ENCODE measurements at places on chromosomes 6 and 20.

- no peak overlapping the region for H3K27ac ChIP-seq
- no peak overlapping the region for H3K4me3 ChIP-seq
- H3K4me1 ChIP-seq: peaks cover 19% of the 10 kb centered on the region
- peaks cover 25% of the 10 kb centered on the region for H3K36me3 ChIP-seq
Observed at GRCh38 chr6:37477656-37478435, 21.8 kb downstream of the CCDC167 start.

GRCh38 chr20:10004900-10005299 is 29.9 kb upstream of the ANKEF1 start:
- no peak overlapping the region for H3K4me3 ChIP-seq
- H3K36me3 ChIP-seq: no peaks in the 10 kb centered on the region
- H3K4me1 ChIP-seq: peaks cover 15% of the 10 kb centered on the region
- H3K27ac ChIP-seq: no peak overlapping the region
- DNase-seq: no peak

- DNase-seq: peak; percentile 46
- H3K4me1 ChIP-seq: peaks cover 11% of the 10 kb centered on the region
- H3K36me3 ChIP-seq: no peaks in the 10 kb centered on the region
Observed at GRCh38 chr6:31791324-31792089, 4.0 kb downstream of the VARS1 start.

GRCh38 chr6:119350952-119351372 is 1.4 kb upstream of the MAN1A1 start:
- DNase-seq: no peak
- peak overlapping the region; percentile 63 for H3K4me3 ChIP-seq
- peaks cover 11% of the 10 kb centered on the region for H3K4me1 ChIP-seq
- H3K36me3 ChIP-seq: no peaks in the 10 kb centered on the region
- H3K27ac ChIP-seq: peak overlapping the region; percentile 96

DNA sequence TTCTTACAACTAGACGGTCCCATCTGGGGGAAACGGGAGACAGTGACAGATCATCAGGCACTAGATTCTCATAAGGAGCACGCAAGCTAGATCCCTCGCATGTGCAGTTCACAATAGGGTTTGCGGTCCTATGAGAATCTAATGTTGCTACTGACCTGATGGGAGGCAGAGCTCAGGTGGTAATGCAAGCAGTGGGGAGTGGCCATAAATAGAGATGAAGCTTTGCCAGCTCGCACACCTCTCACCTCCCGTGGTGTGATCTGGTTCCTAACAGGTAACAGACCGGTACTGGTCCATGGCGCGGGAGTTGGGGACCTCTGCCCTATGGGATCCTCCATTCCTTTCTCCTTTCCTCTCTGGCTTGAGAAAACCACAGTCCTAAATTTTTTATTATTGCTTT is 63.8 kb downstream of the TPD52L1 start:
- H3K27ac ChIP-seq: no peak overlapping the region
- peaks cover 24% of the 10 kb centered on the region for H3K4me1 ChIP-seq
- no peaks in the 10 kb centered on the region for H3K27me3 ChIP-seq
- no peak overlapping the region for H3K4me3 ChIP-seq
- no peaks in the 10 kb centered on the region for H3K36me3 ChIP-seq

DNA sequence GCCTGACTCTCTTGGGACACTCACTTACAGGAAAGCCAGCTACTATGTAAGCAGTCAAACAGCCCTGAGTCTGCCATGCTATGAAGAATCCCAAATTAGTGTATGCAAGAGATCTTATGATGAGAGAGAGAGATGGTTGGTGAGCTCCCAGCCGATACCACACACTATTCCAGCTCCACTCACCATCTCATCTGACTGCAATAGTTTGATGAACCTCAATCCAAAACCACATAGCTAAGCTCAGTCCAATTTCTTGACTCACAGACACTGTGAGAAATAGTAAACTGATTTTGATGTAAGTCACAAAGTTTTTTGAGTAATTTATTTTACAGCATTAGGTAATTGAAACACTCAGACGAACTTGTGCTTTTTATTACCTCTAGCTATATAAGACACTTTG is 441.4 kb downstream of the COL12A1 start:
- no peak for DNase-seq
- H3K27me3 ChIP-seq: no peaks in the 10 kb centered on the region
- no peaks in the 10 kb centered on the region for H3K36me3 ChIP-seq
- no peaks in the 10 kb centered on the region for H3K4me1 ChIP-seq
- H3K4me3 ChIP-seq: no peak overlapping the region
- no peak overlapping the region for H3K27ac ChIP-seq

DNA sequence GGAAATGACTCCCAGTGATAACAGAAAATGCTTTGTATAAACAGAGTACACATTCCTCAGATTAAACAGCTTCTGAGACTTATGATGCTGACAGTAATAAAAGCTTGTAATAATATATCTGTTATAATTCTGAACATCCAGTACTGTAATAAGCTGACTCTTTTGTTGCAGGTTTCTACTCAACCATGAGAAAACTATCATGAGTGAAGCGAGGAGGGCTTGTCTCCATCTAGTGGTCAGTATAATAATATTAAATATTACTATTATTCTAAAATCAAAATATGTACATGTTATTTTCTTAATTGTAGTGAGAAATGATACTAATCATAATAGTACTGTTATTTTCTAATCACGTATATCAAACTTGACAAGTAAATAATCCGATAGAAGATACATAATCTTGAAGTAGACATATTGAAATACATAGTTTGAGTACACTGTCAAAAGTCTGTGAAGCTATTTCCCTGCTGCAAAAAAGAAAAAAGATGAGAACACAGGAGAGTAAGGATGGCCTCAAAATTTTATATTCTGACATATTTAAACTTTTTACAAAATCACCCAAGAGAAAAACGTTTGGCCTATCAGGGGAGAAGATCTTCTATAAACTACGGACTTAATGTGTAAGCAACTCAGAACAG is 183.1 kb downstream of the MOXD1 start:
- H3K27me3 ChIP-seq: no peaks in the 10 kb centered on the region
- H3K4me3 ChIP-seq: no peak overlapping the region
- no peaks in the 10 kb centered on the region for H3K36me3 ChIP-seq
- H3K27ac ChIP-seq: no peak overlapping the region

DNA sequence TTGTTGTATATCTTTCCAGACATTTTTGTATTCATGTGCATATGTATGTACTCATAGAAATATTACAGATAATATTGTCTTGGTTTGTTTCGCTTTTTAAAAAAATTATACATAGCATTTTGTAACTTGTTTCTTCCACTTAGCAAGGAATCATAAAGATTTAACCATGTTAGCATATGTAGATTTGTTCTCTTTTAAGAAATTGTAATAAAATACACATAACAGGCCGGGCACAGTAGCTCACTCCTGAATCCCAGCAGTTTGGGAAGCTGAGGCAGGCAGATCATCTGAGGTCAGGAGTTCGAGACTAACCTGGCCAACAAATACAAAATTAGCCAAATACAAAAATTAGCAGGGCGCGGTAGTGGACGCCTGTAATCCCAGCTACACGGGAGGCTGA is 44.4 kb upstream of the CSE1L start:
- no peaks in the 10 kb centered on the region for H3K27me3 ChIP-seq
- DNase-seq: no peak
- no peaks in the 10 kb centered on the region for H3K4me1 ChIP-seq
- H3K4me3 ChIP-seq: no peak overlapping the region
- no peak overlapping the region for H3K27ac ChIP-seq
- H3K36me3 ChIP-seq: peaks cover 41% of the 10 kb centered on the region

DNA sequence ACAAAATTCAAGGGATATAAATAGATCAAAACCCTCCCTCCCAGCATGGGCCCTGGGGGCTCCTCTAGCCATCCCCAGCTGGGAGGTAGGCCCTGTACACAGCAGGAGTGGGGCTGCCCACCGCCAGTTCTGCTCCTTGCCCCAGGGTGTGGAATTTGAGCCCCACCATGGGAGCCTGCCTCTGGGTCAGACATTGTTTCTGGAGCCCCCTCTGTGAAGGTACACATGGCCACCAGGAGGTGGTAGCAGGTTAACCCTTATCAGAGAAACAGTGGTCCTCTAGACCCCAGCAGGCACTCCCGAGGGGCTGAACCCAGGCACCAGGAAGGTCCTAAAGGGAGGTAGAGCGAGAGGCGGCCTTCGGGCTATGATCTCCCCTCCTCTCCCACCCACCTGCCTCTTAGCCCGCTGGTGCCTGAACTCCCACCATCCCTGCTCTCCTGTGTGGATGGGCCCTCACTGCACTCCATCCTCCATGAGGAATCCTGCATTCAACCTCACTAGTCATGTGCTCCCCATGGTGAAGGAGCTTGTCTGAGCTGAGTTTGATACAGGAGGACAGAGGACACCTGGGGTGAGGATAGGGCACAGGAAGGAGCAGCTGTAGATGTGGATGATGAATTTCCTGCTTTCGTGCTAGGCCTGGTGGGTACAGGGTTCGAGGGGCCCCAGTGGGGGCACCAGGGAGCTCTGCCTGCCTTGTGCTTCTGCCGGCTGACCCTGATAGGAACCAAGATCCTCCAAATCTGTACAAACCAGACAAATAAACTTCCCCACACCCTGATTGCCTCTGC is 114.9 kb downstream of the GRM4 start:
- no peaks in the 10 kb centered on the region for H3K4me1 ChIP-seq
- no peak for DNase-seq
- H3K27ac ChIP-seq: no peak overlapping the region
- H3K27me3 ChIP-seq: no peaks in the 10 kb centered on the region

GRCh38 chr20:63112491-63113219 is 103.3 kb downstream of the YTHDF1 start:
- H3K27ac ChIP-seq: no peak overlapping the region
- no peaks in the 10 kb centered on the region for H3K36me3 ChIP-seq
- no peaks in the 10 kb centered on the region for H3K27me3 ChIP-seq
- no peak for DNase-seq
- H3K4me1 ChIP-seq: no peaks in the 10 kb centered on the region
- no peak overlapping the region for H3K4me3 ChIP-seq

DNA sequence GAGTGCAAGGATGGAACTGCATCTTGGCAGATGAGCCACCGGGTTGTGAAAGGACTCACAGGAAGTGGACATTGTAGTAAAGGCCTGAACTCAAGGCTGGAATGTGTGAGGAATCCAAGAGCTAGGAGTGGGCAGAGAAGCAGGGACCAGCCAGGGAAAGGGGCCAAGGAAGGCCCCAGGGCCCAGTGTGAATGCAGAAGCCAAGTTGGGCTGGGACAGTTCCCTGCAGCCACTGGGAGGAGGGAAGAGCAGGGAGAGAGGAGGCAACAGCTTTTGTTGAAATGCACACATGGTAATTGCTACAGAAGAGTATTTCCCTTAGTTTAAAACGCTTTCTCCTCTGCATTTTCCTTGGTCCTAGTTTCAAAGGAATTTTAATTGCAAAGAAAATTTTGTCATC is 34.6 kb downstream of the CDH22 start:
- H3K4me3 ChIP-seq: no peak overlapping the region
- H3K27me3 ChIP-seq: no peaks in the 10 kb centered on the region
- no peak for DNase-seq
- H3K4me1 ChIP-seq: no peaks in the 10 kb centered on the region

DNA sequence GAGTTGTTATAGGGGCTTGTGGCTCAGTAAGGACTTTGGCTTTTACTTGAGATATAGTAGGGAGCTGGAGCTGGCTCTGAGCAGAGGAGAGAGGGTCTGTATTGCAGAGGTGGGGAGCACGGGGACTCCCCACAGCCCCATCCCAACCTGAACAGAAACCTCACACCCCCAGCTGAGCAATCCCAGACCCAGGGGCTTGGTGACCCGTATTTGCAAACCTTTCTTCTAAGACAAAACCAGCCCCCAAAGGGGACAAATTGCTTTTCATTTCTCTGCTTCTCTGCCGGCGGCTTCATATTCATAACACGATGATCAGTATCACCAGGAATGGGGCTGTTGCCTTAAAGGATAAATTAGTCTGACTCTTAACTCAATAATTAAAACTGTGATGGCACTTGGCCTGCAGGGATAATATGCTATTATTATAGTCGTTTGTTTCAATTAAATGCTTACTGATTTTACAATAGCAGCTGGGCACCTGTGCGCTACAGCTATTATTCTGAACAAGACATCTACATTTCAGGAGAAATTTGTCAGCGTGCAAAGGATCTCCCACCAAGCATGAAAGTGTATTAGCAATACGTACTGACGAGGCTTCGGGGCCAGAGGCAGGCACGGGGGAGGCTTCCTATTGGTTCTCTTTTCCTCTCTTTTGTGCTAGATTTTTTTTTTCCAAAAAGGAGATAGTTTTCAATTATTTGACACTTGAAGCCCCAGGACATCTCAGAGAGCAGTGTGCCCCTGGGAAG is 118.1 kb downstream of the TOX2 start:
- DNase-seq: no peak
- H3K27ac ChIP-seq: no peak overlapping the region
- H3K4me3 ChIP-seq: no peak overlapping the region
- H3K4me1 ChIP-seq: no peaks in the 10 kb centered on the region

DNA sequence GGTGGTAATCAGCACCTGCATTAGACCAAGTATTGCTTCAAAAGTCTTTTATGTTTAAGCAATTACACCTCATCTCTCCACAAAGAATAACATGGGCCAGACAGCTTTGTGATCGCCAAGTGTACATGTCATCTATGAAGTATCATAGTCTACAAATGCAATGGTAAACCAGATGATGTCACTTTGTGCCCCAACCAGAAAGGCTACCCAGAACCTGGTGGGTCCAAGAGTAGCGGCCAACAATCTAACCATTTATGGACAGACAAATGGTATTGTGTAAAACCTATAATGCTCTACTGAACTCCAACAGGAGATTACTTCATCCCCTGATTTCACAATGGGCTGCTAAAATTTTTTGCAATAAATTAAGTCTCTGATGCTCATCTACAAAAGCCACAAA is 295.9 kb downstream of the GMDS start:
- no peak overlapping the region for H3K27ac ChIP-seq
- no peaks in the 10 kb centered on the region for H3K27me3 ChIP-seq
- H3K4me3 ChIP-seq: no peak overlapping the region
- DNase-seq: no peak
- no peaks in the 10 kb centered on the region for H3K4me1 ChIP-seq

GRCh38 chr6:5083813-5084359 is 1.3 kb upstream of the PPP1R3G start:
- DNase-seq: no peak
- H3K4me1 ChIP-seq: peaks cover 14% of the 10 kb centered on the region
- no peak overlapping the region for H3K27ac ChIP-seq
- H3K27me3 ChIP-seq: no peaks in the 10 kb centered on the region

- no peaks in the 10 kb centered on the region for H3K27me3 ChIP-seq
- H3K27ac ChIP-seq: no peak overlapping the region
- no peak for DNase-seq
- H3K4me3 ChIP-seq: no peak overlapping the region
Observed at GRCh38 chr6:137665342-137665934, 171.2 kb upstream of the OLIG3 start.

- no peaks in the 10 kb centered on the region for H3K27me3 ChIP-seq
- H3K36me3 ChIP-seq: peaks cover 24% of the 10 kb centered on the region
- H3K4me3 ChIP-seq: no peak overlapping the region
Observed at GRCh38 chr6:33699739-33700138, 11.8 kb downstream of the UQCC2 start.

DNA sequence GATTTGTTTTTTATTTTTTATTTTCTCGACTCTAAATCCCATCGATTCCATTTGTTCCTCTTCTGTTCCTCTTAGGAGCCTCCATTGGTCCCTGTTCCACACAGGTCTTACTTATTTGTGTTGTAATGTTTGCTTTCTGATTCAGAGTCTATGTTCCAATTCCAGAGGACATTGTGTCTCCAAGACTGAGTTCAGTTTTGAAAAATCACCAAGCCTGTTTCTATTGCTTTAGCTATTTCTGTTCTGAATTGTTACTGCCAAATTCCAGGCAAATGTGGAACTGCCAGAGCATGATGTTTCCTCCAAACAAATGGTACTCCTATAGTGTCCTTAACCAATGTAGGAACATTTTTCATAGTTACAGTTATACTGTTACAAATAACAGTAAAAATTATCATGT is 270.9 kb upstream of the SPTLC3 start:
- no peak overlapping the region for H3K4me3 ChIP-seq
- no peak overlapping the region for H3K27ac ChIP-seq
- no peak for DNase-seq
- H3K27me3 ChIP-seq: no peaks in the 10 kb centered on the region
